Activated naive CD8-positive, alpha-beta T cell treated with anti-CD3 and anti-CD28 coated beads for 36 hours (primary cell): ENCODE measurements at places on chromosomes 6 and 20.

- DNase-seq, result no peak
- H3K27me3 ChIP-seq, result peaks cover 23% of the 10 kb centered on the region
- no peak overlapping the region for H3K4me3 ChIP-seq
Measured at GRCh38 chr6:100446115-100447080, 18.3 kb downstream of the SIM1 start.

GRCh38 chr20:51275826-51276225 lies 252.9 kb upstream of the KCNG1 start:
- peaks cover 42% of the 10 kb centered on the region for H3K27me3 ChIP-seq
- H3K36me3 ChIP-seq, result no peaks in the 10 kb centered on the region
- H3K27ac ChIP-seq, result no peak overlapping the region

DNA sequence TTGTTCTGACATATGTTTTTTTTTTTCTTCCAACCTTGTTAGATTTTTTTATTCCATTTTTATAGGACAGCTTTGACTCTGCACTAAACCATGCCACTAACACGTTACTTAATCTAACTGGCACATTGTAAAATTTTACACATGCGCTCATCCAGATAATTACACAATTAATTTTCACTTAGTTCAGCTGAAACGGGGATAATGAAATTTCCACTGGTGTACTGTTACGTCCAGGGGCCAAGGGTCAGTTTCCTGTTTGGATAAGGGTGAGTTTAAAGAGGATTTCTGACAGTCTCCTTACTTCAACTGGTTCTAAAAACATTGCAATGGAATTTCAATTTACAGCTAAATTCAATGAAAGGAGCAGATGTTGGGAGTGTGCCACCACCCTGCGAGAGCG lies 221.8 kb upstream of the CEP162 start:
- no peak overlapping the region for H3K27ac ChIP-seq
- H3K4me1 ChIP-seq, result no peaks in the 10 kb centered on the region
- no peak overlapping the region for H3K4me3 ChIP-seq
- no peaks in the 10 kb centered on the region for H3K27me3 ChIP-seq

DNA sequence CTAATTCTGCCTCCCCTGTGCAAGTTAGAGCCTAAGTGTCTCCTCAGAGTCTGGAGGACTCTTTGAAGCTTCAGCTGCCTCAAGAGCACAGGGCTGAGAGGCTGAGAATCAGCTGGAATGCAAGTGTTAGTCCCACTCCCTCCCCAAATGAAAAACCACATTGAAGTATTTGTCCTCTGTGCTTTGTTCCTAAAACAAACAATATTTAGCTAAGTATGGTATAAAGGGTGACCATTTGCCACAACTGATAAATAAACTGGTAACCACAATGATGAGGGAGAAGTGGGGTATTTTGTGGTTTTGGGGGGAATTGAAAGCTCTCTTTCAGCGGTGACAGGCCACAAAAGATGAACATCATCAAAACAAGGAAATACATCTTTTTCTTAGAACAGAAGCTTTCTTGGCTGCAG lies 91.7 kb upstream of the HDDC2 start:
- DNase-seq, result no peak
- no peak overlapping the region for H3K4me3 ChIP-seq
- peak overlapping the region; percentile 11 for H3K27ac ChIP-seq
- peaks cover 9% of the 10 kb centered on the region for H3K4me1 ChIP-seq

GRCh38 chr6:134634966-134635365 lies 314.9 kb downstream of the ALDH8A1 start:
- peaks cover 36% of the 10 kb centered on the region for H3K4me1 ChIP-seq
- no peak overlapping the region for H3K4me3 ChIP-seq
- H3K36me3 ChIP-seq, result peaks cover 6% of the 10 kb centered on the region
- no peak for DNase-seq
- no peaks in the 10 kb centered on the region for H3K27me3 ChIP-seq
- no peak overlapping the region for H3K27ac ChIP-seq

DNA sequence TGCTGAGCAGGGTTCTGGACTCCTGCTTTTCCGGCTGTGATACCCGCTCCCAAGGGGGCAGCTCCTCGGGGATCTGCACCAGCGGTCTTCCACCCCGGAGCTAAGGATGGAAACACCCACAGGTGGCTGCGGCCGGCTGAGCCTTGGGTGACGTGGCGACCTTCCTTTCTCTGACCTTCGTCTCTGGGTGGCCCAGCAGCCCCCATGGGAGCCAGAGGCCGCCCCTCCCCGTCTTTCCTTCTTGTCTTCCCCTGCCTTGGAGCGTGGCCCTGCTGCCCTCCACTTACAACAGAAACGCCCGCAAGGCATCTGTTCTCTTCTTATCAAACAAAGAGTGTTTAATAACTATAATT lies 405.7 kb downstream of the TAF4 start:
- H3K27me3 ChIP-seq, result no peaks in the 10 kb centered on the region
- no peaks in the 10 kb centered on the region for H3K4me1 ChIP-seq
- DNase-seq, result no peak
- H3K36me3 ChIP-seq, result no peaks in the 10 kb centered on the region

DNA sequence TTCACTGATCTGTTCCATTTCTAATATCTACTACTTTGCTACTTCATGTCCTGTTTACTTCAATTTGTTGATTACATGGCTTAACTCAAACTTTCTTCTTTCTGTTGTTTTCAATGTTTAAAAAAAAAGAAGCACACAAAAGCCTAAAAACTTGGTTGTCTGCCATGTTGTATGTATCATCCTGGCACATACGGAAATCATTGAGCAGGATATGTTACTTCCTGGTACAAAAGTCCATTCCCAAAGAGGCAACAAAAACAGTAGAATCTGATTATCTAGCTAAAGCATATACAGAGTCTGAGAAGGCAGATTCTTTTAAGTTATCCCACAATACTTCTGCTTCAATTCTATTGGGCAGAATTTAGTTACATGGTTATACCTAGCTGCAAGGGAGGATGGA lies 14.5 kb upstream of the COL12A1 start:
- H3K27me3 ChIP-seq, result peaks cover 27% of the 10 kb centered on the region
- no peak for DNase-seq
- no peak overlapping the region for H3K27ac ChIP-seq
- H3K4me3 ChIP-seq, result no peak overlapping the region
- no peaks in the 10 kb centered on the region for H3K36me3 ChIP-seq
- peaks cover 3% of the 10 kb centered on the region for H3K4me1 ChIP-seq

DNA sequence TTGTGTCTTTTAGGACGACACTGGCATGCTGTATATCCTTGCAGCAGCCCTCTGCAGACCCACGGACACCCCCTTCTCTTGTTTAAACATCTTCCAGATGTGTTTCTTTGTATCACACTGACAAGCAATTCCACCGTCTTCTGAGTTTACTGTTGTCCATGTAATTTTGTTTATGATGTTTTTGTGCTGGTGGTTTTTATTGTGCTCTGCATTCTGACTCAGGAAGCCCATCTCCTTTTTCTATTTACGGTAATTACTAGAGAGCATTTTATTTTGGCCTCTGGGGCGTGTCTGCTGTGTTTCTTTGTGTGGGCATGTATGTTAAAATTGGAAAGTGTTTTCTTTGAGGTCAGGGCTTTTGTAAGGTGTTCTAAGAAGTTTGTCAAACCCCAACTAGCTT lies 111.9 kb downstream of the JARID2 start:
- no peak for DNase-seq
- H3K4me3 ChIP-seq, result no peak overlapping the region
- H3K4me1 ChIP-seq, result peaks cover 44% of the 10 kb centered on the region
- peaks cover 21% of the 10 kb centered on the region for H3K36me3 ChIP-seq

DNA sequence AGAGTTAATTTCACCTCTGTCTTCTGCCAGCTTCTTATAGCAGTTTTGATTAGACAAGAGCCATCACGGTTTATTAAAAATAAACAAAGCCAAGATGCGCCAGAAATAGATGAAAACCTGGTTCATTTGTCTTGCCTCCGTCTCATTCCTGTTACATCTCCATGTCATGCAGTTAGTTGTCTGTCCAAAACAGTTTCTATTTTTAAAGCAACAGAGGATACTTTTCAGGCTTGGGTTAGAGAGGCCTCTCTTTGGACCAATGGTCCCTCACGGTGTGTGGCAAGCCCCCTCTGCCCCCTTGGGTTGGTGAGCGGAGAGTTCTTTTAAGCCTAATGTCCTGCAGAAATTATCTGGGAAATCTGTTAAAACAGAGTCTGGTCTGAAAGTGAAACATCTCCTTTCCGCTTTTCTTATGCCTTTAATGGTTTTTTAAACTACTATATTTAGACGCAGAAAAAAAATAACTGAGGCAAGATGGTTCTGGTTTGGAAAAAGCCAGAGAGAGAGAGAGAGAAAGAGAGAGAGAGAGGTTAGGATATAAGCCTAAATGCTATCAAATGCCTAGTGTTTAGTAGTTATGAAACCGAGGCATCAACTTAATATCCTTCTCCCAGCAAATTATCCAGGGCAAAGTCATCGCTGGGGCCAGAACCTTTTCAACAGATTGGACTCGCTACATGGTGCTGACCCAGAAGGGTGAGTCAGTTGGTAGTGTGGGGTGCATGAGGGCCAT lies 64.5 kb downstream of the ZDHHC14 start:
- H3K4me1 ChIP-seq, result peaks cover 17% of the 10 kb centered on the region
- DNase-seq, result no peak
- no peak overlapping the region for H3K27ac ChIP-seq
- peaks cover 13% of the 10 kb centered on the region for H3K36me3 ChIP-seq

DNA sequence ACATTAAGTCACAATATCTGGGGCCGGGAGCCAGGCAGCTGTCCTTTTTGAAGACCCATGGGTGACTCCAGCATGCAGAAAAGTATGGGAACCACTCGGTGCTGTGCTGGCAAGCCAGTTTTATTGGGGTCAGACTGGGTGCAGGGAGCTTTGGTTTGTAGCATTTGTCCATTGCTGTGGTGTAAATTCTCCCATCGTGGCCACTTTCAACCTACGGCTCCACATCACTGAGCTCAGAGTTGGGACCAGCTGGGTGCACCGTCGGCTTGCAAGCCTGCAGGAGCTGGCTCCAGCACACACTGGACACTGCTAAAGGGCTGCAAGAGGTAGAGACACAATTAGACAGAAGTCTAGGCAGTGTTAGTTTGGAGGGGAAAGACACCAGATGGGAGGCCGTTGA lies 66.9 kb downstream of the SYNJ2 start:
- H3K27me3 ChIP-seq, result no peaks in the 10 kb centered on the region
- peaks cover 54% of the 10 kb centered on the region for H3K36me3 ChIP-seq
- no peak for DNase-seq
- H3K4me1 ChIP-seq, result peaks cover 36% of the 10 kb centered on the region
- no peak overlapping the region for H3K4me3 ChIP-seq

DNA sequence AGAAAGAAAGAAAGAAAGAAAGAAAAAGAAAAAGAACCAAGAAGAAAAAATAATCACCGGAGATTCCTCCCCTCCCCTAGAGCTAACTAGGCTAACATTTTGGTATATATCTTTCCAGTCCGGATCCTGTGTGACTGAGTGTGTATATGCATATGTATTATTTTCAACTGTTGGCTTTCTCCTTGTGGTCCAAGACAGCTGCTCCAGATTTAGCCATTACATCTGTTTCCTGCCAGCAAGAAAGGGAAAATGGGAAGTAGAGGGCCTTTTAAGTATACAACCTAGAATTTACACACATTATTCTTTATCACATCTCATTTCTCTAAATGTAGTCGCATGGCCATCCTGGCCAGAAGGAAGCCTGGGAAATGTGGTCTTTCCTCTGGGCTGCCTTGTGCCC lies 15.2 kb downstream of the SLC52A3 start:
- DNase-seq, result no peak
- H3K36me3 ChIP-seq, result no peaks in the 10 kb centered on the region
- H3K4me1 ChIP-seq, result peaks cover 38% of the 10 kb centered on the region
- no peak overlapping the region for H3K27ac ChIP-seq
- H3K4me3 ChIP-seq, result no peak overlapping the region
- H3K27me3 ChIP-seq, result no peaks in the 10 kb centered on the region

DNA sequence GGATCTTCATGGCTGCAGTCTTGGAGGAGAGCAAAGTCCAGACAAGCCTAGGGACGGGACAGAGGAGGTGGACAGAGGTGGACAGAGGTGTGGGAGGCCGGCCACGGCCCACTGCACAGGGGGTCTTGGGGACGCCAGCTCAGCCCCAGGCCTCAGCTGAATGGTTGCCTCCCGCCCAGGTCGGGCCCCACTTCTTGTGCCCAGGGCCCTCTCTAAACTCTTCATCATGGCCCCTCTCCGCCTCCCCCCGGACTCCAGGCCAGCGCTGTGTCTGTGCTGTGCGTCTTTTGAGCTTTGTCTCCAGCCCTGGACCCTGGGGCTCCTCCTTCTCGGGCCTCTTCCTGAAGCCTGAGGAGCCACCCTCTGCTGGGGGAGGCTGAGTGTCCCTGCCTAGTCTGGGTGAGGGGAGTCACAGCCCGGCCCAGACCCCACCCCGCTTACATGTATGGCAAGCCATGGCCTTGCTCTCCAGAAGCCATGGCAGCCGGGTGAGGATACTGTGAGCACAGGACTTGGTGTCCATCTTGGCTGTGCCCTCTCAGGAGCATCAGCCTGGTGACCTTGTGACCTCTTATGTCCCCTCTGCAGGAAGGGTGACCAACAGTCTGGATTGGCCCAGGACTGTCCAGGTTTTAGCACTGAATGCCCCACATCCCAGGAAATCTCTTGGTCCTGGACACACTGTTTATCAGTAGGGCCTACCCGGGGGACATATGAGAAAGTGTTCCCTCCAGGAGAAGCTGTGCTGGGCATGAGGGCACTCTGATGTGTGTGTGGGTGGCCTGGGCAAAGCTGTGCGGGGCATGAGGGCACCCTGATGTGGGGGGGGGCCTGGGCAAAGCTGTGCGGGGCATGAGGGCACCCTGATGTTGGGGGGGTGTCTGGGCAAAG lies 9.4 kb upstream of the NPBWR2 start:
- no peaks in the 10 kb centered on the region for H3K36me3 ChIP-seq
- peaks cover 5% of the 10 kb centered on the region for H3K27me3 ChIP-seq
- no peak overlapping the region for H3K4me3 ChIP-seq
- H3K27ac ChIP-seq, result no peak overlapping the region

DNA sequence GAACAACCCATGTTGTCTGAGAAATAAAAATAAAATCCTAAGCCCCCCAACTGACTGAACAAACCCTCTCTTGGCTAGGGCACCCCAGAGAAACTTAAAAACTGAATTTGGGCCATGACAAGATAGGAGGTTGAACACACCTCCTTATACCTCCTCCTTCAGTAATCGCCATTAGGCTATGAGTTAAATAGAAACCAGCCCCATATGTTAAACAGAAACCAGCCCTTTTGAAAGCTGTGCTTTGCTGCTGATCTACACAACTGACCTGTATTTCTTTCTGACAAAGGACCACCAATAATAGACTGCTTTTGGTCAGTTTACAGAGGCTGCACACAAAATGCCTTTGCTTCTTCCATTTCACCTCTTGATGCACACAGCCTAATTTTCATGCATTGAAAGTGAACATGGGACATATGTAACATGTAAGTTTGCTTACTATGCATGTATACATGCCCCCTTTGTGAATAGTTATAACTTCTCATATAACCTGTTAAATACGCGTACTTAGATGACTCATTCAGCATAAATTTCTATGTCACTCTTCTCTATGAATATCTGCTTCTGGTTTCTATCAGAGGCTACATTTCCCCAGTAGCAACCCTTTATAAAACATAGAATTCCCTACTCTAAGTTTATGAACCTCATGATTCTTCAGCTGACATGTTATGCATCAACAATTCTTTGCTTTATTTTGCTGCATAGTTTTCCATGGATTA lies 462.9 kb downstream of the COL12A1 start:
- no peak overlapping the region for H3K4me3 ChIP-seq
- H3K27ac ChIP-seq, result no peak overlapping the region
- DNase-seq, result no peak
- no peaks in the 10 kb centered on the region for H3K4me1 ChIP-seq
- H3K36me3 ChIP-seq, result no peaks in the 10 kb centered on the region

GRCh38 chr6:130872250-130873095 lies 45.3 kb downstream of the SMLR1 start:
- no peak overlapping the region for H3K4me3 ChIP-seq
- no peak overlapping the region for H3K27ac ChIP-seq
- H3K4me1 ChIP-seq, result no peaks in the 10 kb centered on the region
- H3K27me3 ChIP-seq, result no peaks in the 10 kb centered on the region
- peak; percentile 46 for DNase-seq
